ENCODE measurements at places on chromosomes 11 and 22.

GRCh38 chr11:119085437-119085847 lies 761 bp downstream of the HMBS start:
- peak; percentile 93 for DNase-seq

- DNase-seq: no peak
Observed at GRCh38 chr11:101726988-101727387, 143.2 kb upstream of the TRPC6 start.

DNA sequence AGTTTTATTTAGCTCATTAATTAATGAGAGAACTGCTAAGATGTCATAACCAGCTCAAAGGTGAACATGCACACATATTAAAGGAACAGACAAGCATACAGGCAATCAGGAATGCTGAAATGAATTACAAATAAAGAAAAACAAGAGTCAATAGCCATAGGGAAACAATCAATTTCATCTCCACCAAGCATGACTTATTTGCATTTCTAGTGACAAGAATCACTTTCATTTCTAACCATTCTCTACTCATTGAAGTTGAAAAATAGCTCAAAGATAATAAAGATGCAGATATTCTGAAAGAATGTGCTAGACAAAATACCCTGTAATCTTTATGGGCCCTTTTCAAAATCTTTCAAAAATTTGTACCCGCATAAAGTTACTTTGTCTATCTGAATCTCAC lies 23.2 kb downstream of the ISX start:
- no peak for DNase-seq

GRCh38 chr11:46649180-46649738 lies 31.9 kb downstream of the ATG13 start:
- no peak for DNase-seq

- no peak for DNase-seq
Observed at GRCh38 chr22:17950651-17951214, 73.6 kb downstream of the MICAL3 start.

- DNase-seq: no peak
Observed at GRCh38 chr11:95993438-95994298, 69.8 kb upstream of the MTMR2 start.

- no peak for DNase-seq
Observed at GRCh38 chr11:100192181-100192580, 494.9 kb upstream of the ARHGAP42 start.

DNA sequence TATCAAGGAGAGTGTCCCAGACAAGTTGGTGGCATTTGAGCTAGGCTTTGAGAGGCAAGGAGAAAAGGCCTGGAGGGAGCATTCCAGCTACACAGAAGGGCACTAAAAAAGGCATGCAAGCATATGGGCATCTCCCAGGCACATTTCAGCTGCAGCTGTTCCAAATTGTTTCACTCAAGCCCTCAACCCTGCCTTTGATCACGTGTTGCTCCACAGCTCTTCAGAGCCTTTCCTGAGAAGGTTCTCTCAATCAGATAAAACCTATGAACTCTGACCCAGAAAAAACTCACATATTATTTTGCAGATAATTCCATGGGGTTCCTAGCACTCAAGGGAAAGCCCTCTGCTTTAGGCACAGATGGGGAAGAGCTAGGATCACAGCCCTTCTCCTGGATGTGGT lies 24.4 kb upstream of the HSPA8 start:
- DNase-seq: peak; percentile 10

DNA sequence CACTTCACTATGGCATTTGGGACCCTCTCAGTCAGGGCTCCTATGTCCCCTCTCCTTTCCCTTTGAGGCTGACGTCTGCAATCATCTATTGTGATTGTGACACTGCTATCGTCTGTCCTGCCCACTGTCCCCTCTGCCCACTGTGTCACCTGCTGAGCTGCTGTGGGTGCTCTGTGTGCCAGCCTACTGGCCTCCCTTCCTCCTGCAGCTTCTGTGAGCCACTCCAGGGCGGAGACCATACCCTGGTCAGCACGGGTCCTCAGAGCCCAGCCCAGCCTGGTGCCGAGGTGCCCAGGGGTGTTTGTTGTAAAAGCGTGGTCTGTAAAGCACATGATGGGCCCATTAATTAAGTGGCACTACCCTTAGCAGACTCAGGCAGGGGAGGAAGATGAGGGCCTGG lies 29.4 kb downstream of the MPPED1 start:
- DNase-seq: no peak

DNA sequence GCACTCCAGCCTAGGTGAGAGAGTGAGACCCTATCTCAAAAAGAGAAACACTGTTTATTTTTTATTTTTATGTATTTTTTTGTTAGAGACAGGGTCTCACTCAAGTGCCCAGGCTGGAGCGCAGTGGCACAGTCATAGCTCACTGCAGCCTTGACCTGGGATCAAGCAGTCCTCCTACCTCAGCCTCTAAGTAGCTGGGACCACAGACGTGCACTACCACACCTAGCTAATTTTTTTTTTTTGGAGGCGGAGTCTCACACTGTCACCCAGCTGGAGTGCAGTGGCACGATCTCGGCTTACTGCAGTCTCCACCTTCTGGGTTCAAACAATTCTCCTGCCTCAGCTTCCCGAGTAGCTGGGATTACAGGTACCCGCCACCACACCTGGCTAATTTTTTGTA lies 6.4 kb downstream of the RBX1 start:
- DNase-seq: peak; percentile 42

- no peak for DNase-seq
Observed at GRCh38 chr22:49935561-49935960, 17.1 kb downstream of the CRELD2 start.

DNA sequence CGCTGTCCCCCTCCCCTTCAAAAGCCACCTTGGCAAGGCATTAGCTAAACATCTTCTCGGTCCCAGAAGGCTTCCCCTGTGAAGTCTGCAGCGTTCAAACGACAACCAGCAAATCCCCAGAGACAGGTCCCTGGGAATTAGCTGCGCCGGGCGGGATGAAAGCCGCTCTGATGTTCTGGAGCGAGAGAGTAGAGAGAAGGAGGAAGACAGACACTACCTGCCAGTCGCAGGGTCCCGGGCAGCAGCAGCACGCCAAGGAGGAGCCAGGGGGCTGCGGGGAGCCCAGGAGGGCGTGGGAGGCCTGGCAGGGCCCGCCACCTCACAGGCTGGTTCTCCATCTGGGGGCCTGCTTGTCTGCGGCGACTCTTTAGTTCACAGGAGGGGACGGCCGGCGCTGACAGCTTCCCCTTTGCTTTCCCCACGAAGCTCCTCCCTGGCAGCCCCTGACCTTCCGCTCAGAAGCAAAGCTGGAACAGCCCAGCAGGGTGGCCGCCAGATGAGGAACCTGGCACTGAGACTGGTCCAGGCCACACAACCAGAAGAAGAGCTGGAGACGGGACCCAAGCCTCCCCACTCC lies at the start of gene NFAM1:
Gene NFAM1 (minus strand): TSS at position 384 of the 577 bp plus-strand sequence. CDS start 46 bp downstream, at position 338.
- no peak for DNase-seq

DNA sequence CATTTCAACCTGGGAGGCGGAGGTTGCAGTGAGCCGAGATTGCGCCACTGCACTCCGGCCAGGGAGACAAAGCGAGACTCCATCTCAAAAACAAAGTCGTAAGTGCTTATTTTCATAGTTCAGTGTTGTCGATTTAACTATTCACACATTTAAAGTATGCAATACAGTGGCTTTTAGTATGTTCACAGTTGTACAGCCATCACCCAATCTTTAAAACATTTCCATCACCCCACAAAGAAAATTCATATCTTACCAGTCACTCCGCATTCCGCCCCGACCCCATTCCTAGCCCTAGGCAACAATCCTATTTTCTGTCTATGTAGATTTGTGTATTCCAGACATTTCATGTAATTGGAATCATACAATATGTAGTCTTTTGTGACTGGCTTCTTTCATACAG lies 11.9 kb downstream of the IPO7 start:
- no peak for DNase-seq

DNA sequence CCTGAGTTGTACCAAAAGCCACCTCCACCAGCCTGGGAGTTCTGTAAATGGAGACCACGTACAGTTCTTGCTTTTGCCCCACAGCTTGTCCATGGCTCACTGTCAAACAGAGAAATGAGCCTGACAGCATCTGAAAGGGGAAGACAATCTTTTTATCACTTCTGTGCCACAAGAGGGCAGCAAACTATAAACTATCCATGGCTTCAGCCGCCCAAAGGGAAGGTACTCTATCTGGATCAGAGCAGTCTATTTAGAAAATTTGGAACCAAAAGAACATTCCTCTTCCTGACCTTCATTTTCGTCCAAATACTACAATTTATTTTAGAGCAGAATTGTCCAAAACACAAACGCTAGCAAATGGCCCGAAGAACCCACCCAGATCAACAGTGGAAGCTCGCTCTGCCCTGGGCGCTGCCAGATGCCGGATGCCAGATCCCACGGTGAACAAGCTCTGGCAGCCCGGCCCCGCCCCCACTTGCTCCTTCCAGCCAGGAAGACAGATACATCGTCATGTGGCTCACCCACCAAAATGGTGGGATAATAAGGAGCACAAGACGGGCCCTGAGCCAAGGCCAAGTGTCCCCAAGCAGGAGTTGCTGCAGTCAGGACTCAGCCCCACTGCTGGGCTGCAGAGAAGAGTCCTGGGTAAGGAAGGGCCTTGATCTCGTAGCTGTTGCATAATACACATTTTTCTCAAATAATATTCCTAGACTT lies 23.9 kb upstream of the SCGB1A1 start:
- peak; percentile 81 for DNase-seq

Measured in erythroblast (primary cell).